Activated naive CD4-positive, alpha-beta T cell (primary cell): ENCODE measurements at places on chromosomes 12 and 14.

DNA sequence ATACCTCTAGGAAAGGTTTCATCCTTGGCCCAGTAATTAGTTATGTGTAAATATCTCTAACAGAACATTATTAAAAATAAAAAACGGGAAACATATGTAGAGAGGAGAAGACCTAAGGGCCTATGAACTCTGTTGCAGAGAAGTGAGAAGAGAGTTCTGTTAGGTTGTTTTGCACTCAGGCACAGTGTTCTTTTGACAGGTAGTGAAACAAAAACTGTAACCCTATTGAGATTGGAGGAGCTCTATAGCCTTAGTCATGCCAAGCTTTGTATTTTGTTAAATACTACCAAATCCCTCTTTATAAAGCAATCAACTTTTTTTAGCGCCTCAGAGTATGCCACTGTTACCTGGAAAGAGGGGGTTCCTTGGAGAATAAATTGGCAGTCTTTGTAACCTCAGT is 77.6 kb downstream of the CNTN1 start:
- no peak for DNase-seq

GRCh38 chr12:116726694-116727093 is 11.2 kb downstream of the SPRING1 start:
- DNase-seq: no peak

DNA sequence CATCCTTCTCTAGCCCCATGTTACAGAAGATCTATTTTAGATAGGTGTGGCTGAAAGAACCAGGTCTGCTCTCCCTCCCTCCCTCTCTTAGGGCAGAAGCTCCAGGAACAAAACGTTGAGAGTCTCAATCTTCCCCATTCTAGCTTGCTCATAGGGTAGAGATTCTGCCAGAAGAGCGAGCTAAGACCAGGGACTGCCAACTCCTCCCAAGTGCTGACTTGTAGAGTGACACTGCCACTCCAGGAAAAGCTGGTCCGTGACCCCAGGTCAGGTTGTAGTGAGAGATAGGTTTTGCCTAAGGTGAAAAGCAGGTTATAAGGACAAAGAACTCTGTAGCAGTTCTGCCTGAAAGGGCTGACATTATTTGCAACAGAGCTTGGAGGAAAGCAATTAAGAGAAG is 73.4 kb downstream of the INSM2 start:
- DNase-seq: no peak

GRCh38 chr14:96146131-96146771 is 58.4 kb upstream of the BDKRB2 start:
- no peak for DNase-seq

- DNase-seq: no peak
These were observed 80.5 kb downstream of the TMEM260 start for GRCh38 chr14:56659964-56660551.
